ENCODE measurements at places on chromosomes 11 and 22.

- DNase-seq = no peak
These were observed 33.0 kb downstream of the SLC17A6 start for GRCh38 chr11:22371160-22371559.

DNA sequence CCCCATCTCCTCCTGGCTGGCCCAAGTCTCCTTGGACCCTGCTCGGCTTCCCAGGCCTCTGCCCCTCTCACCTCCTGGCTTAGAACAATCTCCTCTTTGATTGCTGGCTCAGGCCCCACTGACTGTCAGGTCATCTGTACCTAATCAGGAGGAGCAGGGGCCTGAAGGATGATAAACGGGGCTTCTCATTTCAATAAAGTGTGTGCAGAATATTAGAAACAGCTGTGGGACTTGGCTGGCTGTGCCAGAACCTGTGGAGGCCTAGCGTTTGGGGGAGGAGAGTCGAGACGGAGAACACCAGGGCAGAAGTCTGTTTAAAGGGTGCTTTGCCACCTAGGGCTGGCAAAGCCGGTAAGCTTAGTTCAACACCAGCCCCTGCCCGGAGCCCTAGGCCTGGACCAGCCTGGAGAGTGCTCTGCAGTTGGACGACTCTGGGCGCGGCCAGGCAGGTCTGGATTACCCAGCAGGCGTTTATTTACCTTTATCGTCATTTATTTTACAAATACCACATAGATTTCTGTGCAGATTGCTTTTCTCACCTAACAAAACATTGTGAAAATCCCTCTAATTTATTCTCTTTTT, 10.1 kb upstream of the VSIG10L2 start:
- no peak for DNase-seq

GRCh38 chr11:67272327-67273259, 6.3 kb downstream of the GRK2 start:
- DNase-seq = no peak

DNA sequence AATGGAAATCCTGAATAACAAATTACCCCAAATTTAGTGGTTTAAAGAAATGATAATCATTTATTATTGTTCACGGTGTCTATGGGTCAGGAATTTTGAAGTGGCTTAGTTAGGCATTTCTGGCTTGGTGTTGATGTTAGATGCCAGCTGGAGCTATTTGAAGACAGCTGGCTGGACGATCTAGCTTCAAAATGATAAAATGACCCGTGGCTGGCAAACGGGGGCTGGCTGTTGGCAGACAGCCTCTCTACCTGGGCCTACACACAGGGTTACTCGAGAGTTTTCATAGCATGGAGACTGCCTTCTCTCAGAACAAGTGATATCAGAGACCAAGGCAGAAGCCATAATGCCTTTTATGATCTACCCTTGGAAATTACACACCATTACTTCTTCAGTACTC, 285.2 kb downstream of the METTL15 start:
- DNase-seq = no peak

GRCh38 chr11:35363854-35364780, 55.2 kb downstream of the SLC1A2 start:
- no peak for DNase-seq

DNA sequence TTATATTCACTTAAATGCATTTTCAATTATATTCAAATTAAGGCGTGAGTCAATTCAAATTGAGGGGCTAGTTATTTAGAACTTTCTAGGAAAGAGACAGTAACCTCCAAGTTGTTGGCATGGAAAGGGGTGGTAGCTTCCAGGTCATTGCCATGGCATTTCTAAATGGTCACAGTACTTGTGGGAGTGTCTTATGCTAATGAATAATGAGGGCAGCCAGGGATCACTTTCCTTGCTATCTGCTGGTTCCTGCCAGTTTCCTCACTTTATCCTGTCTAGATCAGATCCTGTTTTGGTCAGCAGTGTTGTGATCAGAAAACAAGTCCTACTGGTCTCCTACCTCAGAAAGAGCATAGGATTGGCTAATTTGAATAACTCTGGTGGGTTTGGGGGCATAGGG, 21.8 kb upstream of the RNASEH2C start:
- DNase-seq = no peak

GRCh38 chr22:46774253-46774979, 12.0 kb downstream of the TBC1D22A start:
- no peak for DNase-seq

- peak; percentile 96 for DNase-seq
These were observed at the start of gene ACAT1 for GRCh38 chr11:108121274-108122155. TSS of gene ACAT1 (plus strand) at chr11:108121567. CDS start at chr11:108121607, 40 bp downstream.

DNA sequence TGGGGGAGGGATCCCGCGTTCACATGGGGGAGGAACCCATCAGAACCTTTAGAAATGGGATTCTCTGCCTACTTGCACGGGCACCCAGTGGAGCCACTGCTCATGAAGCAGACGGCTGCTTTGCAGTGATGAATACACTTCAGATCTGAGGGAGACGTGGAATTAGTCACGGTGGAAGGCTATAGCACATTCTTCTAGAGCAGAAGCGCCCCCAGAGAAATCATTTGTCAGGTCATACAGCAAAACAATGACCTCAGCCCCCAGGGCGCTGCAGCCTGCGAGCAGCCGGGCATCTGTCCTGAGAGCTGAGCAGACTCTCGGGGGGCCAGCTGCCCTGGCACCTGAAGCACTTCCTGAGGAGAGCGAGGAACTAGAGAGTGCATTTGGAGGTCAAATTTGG, 12.7 kb downstream of the TP53AIP1 start:
- no peak for DNase-seq

DNA sequence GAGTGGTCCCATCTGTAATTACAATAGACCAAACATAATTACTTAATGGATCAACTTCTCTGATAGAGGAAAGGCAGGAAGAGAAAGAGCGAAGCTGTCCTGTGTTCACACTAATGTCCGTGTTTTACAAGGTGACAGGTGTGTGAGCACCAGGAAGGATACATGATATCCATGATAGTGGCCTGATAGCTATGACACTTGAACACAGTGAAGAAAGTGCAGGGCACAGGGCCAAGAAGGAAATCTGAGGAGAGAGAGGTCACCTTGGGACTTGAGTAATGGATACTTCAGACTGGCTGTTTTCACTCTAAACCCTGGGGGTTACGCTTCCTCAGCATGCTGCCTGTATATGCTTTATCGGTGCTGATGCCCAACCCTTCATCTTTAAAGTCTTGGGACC, 29.4 kb downstream of the TUB start:
- no peak for DNase-seq

GRCh38 chr11:119684361-119685110, 44.5 kb downstream of the NECTIN1 start:
- DNase-seq = no peak

GRCh38 chr11:1978720-1979473, 18.7 kb downstream of the H19 start:
- DNase-seq = no peak
